ENCODE measurements at places on chromosomes 3 and 15.

DNA sequence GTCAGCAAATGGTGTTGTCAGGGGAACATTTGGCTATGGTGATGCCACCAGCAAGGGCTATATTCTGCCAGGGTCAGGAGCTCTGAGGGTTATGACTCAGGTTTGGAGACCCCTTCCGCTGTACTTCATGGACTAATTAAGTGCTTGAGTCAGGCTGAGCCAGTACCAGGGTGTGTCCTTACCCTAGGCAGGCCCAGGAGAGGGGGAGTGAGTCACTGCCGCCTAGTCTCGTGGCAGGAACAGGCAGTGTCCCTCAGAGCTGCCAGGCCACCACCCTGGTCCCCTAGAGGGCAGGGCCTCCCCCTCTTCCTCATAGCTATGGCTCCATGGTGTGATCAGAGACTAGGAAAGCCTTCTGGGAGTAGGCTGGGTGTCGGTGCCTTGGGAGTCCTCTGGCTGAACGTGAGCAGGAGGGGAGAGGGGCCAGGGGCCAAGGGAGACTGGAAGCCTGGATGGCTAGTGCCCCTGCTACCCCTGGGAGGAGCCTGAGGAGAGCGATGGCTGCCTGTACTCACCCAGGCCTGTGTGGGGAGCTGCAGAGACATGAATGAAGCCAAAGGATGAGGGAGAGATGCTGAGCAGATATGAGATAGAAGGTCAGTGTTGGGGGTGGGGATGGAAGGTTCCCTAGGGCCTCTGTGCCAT, 10.6 kb downstream of the MAPKAPK3 start:
- no peak for DNase-seq

GRCh38 chr3:49519296-49519695, 35.0 kb upstream of the BSN start:
- no peak for DNase-seq

DNA sequence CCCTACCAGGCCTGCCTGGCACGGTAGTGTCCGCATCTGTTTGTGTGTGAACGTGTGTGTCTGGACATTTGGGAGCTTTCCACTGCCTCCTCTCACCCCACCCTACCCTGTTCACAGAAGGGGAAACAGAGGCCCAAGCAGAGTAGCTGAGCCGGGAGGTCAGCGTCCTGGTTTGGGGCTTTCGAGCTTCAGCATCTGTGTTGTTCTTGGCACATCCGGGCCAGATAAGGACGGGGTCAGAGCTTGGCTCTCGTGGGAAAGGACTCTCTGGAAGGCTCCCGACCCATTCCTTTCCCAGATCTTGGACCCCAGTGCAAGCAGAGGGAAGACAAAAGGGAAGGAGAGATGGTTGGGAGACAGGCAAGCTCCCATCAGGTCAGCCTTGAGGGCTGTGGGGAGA, 6.3 kb upstream of the PTH1R start:
- no peak for DNase-seq

DNA sequence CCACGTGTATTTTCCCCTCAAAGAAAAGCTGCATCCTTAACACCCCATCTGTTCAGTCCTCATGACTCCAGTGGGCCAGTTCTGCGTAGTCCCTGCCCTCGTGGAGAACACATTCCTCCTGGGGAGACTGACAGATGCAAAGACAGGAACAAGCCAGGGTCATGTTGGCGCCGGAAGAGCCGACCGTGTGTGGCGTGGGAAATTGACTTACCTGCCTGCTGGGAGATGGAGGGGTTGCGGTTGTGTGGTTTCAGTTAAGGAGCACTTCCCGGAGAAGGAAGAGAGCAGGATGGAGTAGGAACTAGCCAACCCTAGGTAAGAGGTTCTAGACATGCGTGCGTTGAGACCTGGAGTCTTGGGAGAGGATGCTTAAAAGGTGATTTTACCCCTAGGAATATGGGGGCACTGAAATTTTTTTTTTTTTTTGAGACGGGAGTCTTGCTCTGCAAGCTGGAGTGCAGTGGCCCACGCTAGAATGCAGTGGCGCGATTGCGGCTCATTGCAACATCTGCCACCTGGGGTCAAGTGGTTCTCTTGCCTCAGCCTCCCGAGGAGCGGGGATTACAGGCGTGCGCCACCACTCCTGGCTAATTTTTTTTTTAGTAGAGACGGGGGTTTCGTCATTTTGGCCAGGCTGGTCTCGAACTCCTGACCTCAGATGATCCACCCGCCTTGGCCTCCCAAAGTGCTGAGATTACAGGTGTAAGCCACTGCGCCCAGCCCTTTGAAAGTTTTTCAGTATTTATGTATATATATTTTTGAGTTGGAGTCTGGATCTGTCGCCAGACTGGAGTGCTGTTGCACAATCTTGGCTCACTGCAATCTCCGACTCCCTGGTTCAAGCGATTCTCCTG, 1.4 kb downstream of the VHL start:
- no peak for DNase-seq

DNA sequence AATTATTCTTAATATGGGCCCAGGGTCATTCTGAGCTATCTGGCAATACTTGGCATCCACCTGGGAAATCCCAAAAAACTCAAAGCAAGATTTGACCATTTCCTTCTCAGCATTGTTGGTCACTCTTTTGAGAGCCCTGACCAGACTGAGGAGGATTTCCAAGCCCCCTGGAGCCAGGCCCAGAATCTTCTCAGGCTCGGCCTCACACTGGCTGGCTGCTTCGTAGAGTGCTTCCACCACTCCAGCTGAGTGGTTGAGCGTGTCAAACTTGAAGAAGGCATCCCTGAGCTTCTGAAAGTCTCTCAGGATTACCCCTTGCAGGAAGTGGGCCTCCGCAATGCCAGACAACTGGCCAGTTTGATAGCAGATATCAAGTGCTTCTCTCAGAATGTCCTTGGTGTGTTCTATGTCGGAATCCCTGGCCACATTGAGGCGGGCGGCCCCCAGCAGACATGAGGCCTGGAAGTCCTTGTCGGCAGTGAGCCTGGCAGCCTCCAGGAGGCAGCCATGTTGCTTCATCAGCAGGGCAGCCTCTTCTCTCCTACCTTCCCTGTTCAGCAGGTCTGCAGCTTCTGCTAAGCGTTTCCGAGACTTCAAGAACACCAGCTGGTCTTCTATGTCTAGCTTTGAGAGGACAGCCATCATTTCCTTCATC, 68.9 kb upstream of the DCLK3 start:
- no peak for DNase-seq

GRCh38 chr3:120177151-120177550, 82.9 kb upstream of the GSK3B start:
- DNase-seq, result peak; percentile 15

- DNase-seq, result no peak
Measured at GRCh38 chr3:71905426-71905825, 120.5 kb upstream of the PROK2 start.

DNA sequence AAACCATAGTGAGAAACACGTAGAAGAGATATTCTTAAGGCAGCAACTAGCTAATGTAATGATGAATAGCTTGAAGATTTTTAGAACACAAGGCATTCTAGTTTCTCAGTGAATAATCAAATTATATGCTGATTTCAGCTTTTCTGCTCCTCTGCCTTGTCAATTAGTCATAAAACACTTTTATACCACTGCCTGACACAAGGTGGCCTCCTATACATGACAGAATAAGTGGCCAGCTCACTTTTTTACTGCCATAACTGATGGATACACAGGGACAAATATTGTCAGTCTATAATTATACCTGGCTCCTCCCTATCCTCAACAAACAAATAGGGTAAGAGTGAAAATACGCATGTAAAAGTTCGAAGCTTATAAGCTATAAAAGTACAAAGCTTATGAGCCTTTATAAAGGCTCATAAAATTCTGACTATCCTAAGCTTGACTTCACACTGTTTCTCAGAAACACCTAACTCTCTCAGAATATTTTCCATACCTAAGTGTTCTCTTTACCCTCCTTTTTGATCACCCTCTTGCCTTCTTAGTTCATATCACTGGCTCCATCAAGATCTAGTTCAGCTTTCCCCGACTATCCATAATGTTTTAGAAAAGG, 81.6 kb downstream of the HERC1 start:
- no peak for DNase-seq

DNA sequence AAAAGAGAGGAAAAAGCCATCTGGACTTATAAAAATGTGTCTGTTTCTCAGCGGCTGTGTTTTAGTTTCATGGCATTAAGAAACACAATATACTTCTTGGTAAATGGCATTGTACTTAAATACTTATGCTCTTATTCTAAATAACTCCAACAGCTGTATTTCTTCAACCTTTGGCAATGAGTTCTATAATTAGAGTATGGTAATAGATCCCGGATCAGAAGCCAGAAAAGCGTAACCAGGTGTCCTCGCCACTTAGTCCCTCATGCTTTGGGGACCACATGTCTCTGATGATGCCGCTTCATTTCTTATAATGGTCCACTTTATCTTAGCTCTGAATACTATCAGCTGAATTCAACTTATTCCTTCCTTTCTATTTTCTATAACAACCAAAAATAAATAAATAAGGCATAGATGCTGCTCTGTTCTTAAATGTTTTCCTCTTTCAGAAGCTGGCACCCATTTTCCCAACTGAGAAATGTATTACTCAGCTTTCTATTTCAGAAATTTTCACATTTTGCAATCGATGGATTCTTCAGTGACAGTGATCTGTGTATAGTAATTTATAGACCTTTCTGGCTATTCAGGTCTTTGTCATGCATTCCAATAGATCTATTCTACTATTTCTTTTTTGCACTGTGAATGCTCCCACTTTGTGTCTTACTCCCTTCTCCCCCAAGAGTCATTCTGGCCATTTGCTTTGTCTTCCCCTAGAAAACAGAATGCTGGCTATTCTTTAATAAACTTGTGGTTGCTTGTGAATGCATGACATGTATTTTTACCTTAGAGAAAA, 87.6 kb upstream of the KBTBD8 start:
- no peak for DNase-seq

- DNase-seq, result no peak
Measured at GRCh38 chr15:75468913-75469598, 17.6 kb upstream of the SIN3A start.

GRCh38 chr15:38182900-38183299, 69.7 kb upstream of the SPRED1 start:
- no peak for DNase-seq

DNA sequence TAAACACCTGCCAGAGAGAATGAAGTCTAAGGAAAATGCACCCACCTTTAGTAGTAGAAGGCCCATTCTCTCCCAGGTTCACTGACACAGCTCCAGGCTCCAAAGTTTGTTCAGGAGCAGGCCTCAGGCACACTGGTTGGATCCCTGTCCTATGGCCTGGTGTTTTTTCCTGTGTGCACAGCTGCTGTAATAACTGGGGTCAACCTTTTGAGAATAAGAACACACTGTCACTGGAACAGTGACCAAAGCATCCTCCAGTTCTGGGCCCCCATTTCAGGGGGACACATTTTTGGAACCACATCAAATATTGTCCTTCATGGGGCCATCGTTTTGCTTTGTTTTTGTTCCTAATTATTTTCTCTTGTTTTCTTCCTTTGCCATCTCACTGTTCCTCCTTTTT, 95.8 kb downstream of the ARNT2 start:
- no peak for DNase-seq

DNA sequence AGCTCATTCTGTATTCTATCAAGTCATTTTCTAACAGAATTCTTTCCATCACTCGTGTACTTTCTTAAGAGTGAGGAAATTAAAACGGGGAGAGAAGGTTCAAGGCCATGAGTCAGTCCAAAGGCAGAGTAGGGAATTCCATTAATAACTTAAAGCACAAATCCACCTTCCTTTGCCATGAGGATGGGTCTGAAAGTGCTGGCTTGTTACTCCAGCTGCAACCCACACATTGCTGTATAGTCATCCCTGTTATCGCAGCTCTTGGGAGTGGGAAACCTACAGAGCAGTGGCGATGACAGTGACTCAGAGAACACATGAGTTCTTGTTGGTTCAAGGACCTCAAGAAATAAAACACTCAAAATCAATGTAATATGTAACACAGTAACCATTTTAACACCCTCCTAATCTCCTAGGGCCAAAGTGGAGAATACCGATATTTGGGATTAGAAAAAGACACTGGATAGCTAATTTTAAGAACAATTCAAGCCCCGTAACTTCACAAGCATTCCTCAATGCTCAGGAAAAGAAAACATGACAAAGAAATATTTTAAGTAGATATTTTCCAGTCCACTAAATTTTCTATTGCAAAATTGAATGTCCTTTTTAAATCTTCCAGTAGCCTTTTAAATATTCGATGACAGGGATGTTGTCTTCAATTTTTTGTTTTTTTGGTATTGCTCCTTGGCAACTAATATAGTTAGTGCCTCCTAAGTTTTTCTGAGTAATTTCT, 179.9 kb upstream of the THBS1 start:
- no peak for DNase-seq

GRCh38 chr3:365268-365667, 168.7 kb downstream of the CHL1 start:
- DNase-seq, result no peak

DNA sequence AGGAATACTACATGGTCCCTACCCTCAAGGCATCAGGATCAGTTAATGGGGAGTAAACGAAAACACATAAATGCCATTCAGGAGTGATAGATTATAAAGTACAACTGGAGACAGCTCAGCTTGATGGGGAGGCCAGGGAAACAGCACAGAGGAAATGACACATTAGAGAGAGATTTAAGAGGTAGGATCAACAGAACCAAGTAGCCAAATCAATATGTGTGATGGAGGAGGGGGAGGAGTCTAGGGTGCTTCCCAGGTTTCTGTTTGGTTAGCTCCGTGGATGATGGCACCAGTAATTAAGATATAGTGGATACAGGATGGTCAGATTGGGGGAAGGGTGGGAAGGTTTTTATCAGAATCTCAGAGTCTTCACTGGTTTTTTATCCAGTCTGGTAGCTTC, 229.5 kb upstream of the ROPN1 start:
- no peak for DNase-seq

- no peak for DNase-seq
Measured at GRCh38 chr15:80667936-80668335, 27.2 kb upstream of the ABHD17C start.

- DNase-seq, result no peak
Measured at GRCh38 chr3:108215871-108216270, 6.4 kb downstream of the IFT57 start.

GRCh38 chr3:117553461-117553860, 843.9 kb downstream of the TUSC7 start:
- no peak for DNase-seq

GRCh38 chr3:94647131-94647530, 584.3 kb downstream of the NSUN3 start:
- no peak for DNase-seq

DNA sequence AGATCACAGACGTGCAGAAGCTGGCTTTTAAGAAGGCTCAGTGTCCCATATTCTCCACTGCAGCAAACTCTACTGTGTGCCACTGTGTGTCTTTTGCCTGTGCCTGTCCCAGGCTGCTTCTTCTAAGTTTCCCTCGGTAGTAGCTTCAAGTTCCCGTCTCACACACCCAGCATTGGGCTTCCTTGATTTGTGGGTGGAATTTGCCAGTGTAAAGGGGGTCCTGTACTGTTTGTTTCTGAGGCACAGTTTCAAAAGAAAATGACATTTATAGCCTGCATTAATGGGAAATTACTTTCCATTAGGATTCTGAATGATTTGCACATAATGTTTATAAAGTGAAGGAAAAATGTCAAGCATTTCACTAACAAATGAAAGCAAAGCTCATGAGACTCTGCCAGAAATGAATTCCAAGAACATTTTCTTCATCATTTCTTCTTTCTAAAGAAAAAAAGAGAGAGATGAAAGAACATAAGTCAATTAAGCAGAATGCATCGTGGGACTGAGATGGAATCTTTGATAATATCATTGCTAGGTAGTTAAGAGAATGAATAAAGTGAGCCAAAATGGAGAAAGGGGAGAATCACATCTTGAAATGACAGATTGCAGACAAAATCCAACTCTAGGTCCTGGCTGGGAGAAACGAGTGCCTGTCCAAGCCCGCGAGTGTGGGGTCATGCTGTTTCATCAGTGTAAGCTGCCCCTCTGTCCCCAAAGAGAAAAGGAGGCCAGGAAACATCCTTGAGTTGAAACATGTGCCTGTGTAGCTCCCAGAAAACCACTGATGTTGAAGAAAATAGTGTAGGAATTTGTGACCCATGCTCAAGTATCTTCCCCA, 48.6 kb upstream of the ADAMTSL3 start:
- no peak for DNase-seq
